ENCODE measurements at places on chromosomes 1 and 21. TPM values are rescaled to one million over a fixed set of nuclear protein-coding genes. Genes with fewer than 3 reads are reported as not detected.

GRCh38 chr1:41914516-41914915 lies 4.2 kb downstream of the HIVEP3 start:
- no peak for DNase-seq

DNA sequence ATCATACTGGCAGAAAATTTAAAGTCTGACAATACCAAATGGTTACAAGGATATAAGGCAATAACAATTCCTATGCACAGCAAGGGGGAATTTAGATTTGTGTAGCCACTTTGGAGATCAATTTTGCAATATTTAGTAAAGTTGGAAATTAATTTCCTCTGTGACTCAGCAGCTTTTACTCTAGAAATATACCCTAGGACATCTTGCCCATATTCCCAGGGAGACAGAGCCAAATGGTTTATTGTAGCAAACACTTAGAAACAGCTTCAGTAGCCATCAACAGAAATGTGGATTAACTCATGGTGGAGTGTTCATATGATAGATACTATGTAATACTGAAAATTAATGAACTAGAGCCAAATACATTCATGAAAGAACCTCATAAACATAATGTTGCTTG lies 104.6 kb downstream of the BACH1 start:
- no peak for DNase-seq

DNA sequence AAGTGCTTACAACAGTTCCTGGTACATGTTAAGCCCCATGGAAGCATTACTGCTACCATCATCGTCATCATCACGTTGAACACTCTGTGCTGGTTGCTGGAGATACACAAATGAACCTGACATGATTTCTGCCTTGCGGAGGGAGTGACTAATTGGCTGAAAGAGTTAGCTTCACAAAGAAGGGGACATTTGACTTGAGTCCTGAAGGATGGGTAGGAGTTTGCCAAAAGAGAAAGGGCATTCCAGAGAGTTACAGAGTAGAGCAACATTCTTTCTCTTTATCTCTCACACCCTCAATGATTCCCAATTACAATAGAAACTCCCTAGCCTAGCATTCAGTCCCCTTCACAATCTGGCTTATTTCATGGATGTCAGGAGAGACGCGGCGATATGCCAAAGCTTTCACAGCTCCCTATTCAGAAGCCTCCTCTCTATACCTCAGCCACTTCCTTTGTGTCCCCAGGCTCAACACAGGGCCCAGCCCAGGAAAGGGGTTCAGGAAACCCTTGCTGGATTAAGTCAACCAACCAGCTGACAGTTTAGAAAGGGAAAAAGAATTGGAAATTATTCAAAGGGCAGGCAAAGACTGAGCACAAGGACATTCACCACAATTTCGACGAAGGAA lies 38.0 kb downstream of the SLC1A7 start:
- DNase-seq: no peak

GRCh38 chr1:46672696-46673095 lies 1.0 kb downstream of the TEX38 start:
- no peak for DNase-seq

DNA sequence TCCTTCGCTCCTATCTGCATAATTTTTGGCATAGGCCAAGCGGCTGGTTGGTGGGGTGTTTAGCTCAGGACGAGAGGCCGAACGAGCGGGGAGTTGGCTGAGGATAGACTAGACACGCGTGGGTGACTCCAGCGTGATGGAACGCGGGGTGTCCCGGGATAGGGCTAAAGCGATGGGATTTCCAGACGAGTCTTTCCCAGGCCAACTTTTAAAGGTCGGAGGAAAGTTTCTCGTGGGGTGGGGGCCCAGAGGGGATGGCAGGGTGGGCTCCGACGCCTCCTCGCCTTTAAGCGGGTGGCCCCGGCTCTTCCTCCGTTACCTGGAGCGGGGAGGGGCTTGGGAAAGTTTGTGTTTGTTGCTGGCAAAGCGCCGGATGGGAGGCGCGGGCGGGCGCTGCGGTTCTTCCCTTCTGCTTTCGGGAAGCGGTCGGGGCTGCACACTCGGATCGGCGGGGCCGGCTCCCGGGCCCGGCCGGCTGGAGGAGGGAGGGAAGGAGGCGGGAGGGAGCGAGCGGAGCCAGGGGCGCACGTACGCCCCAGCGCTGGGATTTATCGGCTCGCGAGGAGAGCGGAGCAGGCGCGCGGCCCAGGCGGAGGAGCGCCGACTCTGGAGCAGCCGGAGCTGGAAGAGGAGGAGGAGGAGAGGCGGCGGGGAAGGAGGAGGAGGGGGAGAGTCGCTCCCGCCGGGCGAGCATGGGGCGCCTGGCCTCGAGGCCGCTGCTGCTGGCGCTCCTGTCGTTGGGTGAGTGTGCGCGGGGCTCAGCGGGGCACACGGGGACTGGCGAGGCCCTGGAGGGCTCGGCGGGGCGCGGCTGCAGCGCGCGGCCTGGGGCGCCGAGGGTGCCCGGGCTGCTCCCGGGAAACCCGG lies at the start of gene PTGFRN:
Gene PTGFRN, plus strand, starts transcription at position 405 of the 867 bp plus-strand sequence. Its CDS starts 288 bp downstream, at position 693.
- DNase-seq: no peak

GRCh38 chr1:179794669-179795068 lies 51.6 kb downstream of the FAM163A start:
- no peak for DNase-seq

- no peak for DNase-seq
Measured at GRCh38 chr1:240607006-240607405, 4.9 kb downstream of the GREM2 start.

DNA sequence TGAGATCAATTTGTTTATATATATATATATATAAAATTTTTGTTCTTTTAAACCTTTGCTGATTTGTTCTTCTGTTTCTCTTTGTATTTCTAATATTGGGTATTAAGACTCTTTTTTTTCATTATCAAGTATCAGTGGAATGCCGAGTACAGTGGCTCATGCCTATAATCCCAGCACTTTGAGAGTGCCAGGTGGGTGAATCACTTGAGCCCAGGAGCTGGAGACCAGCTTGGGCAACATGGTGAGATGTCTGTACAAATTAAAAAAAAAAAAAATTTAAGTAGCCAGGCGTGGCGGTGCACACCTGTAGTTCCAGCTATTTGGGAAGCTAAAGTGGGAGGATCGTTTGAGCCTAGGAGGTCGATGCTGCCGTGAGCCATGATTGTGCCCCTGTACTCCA lies 67.1 kb downstream of the MAST2 start:
- DNase-seq: no peak

DNA sequence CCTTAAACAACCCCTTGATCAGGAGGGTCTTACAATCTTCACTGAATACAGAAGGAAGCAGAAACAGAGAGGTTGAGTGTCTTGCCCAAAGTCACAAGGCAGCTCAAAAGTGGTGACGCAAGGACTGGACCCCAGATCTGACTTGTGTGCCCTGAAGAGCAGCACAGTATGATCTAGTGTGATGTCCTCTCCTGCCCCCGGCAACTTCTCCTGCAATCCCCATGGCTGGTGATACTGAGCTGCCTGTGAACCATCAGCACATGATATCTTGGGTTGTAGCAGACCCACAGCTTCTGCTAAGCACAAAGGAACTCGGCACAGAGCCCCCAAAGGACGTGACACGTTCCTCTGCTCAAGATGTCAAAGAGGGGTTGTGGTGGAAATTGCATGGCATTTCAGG lies 51.2 kb upstream of the EDN2 start:
- no peak for DNase-seq

DNA sequence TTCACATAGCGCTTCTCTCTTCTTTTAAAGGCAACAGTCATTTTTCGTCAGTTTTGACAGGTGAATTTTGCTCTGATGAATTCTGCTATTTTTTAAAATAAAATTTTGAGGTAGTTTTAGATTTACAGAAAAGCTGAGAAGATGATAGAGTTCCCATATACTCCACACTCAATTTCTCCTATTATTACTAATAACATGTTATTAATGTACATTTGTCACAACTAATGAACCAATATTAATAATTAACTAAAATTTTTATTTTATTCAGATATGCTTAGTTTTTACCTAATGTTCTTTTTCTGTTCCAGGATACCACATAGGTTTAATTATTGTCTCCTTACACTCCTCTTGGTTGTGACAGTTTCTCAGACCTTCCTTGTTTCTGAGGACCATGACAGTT lies 197.0 kb downstream of the ZC3H11B start:
- no peak for DNase-seq

The UMODL1 gene
- 0.05 TPM for polyA plus RNA-seq

The NUP210L gene
- polyA plus RNA-seq: 0.02 TPM

The KDF1 gene
- 3.9 TPM for polyA plus RNA-seq

The GBP7 gene
- 0.11 TPM for polyA plus RNA-seq

The CD34 gene
- not detected for polyA plus RNA-seq

The INSRR gene
- not detected for polyA plus RNA-seq

The LEFTY1 gene
- polyA plus RNA-seq: not detected
